ENCODE measurements at places on chromosomes 3 and 15.

DNA sequence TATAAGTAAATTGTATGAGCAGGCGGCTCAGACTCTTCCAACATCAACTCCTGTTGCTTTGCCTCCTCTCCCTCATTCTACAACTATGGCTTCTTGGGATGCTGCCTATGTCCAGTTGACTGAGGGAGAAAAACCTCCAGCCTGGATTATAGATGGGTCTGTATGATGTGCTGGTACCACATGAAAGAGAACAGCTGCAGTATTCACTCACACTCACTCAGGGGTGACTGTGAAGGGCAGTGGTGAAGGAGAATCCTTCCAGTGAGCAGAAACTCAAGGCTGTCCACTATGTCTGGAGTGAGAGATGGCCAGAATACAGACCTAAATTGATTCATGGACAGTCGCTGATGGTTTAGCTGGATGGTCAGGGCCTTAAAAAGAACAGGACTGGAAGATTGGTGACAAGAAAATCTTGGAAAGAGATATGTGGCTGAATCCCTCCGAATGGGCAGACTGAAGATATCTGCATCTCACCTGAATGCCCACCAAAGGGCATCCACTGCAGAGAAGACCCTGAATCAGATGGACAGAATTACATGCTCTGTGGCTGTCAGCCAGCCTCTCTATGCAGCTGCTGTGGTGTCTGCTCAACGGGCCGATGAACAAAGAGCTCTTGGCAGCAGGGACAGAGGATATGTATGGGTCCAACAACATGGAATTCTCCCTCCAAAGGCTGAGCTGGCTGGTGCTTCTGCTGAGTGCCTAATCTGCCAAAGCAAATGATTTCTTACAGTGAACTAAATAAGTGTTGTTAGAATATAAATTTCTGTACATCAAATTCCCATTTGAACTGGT lies 1.9 kb upstream of the BCL2L10 start:
- DNase-seq: no peak

DNA sequence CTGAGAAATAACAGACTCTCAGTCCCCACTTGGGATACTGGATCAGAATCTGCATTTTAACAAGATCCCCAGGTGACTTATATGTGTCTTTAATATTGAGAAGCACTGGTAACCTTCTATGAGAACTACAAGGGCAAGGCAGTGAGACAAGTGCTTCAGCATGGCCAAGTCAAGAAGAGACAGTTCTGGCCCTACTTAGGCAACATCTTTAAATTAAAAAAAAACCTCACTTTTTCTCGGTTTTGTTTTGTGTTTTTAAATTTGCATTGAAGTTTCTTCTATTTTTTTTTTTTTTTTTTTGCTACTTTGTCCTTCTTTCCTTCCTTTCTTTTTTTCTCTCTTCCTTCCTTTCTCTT lies 42.5 kb upstream of the SPTSSB start:
- no peak for DNase-seq

GRCh38 chr3:191356631-191357439 lies 26.5 kb upstream of the UTS2B start:
- DNase-seq: no peak

DNA sequence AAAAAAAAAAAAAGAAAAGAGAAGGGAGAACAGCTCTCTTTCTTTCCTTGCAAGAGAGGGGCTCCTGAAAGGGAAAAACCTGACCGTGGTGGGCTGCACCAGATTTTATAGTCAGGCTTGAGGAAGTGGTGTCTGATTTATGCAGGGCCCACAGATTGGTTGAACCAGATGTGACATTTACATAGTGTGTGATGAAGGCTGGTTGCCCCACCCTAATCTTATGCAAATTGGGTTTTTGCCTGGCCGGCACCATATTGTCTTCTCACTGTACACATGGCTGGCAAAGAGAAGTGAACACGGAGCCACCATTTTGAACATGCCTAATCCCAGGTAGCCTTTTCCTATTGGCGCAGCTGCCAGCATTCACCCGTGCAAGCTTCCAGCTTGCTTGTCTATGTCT lies 154.4 kb downstream of the OXSM start:
- no peak for DNase-seq

GRCh38 chr3:52712291-52713212 lies 6.6 kb downstream of the SPCS1 start:
- no peak for DNase-seq

- DNase-seq: no peak
Observed at GRCh38 chr15:25863111-25863967, at the start of gene ATP10A. ATP10A (minus strand) TSS chr15:25863327; CDS start chr15:25863096, 231 bp downstream.

- DNase-seq: no peak
Observed at GRCh38 chr15:85100186-85100937, 118.7 kb downstream of the PDE8A start.

GRCh38 chr15:58147171-58147611 lies 9.0 kb downstream of the AQP9 start:
- DNase-seq: no peak

DNA sequence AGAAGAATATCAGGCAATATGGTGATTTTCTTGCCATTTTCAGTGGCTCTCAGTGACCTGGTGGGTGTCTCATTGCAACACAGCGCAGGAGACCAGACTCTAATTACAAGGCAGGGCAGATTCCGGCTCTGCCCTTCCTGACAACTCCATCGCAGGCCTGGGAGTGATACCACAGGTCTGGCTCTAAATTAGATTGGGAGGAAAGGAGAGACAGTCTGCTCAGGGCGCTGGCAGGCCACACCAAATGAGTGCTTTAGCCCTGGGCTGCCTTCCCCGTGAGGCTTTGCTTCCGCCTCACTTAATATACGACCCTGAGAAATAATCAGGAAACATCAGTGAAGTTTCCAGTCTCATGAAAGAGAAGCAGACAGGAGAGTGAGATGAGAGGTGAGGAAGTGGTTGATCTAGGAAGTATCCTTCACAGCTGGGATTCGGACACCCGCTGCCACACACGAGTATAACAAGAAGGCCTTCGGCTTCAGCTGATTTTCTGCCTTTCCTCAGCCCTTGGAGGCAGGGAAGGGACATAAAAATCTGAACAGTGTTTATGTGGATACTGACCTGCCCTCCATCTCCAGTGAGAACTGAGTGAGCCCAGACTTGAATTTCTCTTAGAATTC lies 73.7 kb upstream of the PROK2 start:
- no peak for DNase-seq

Measured in CD4-positive, alpha-beta T cell treated with Interleukin-4 for 4 hours (primary cell).